Stimulated activated CD4-positive, alpha-beta T cell treated with anti-CD3 and anti-CD28 coated beads, Interleukin-1b, Interleukin-23, amount 100 ng/mL, for 1 hour (primary cell): ENCODE measurements at places on chromosomes 13 and 19.

DNA sequence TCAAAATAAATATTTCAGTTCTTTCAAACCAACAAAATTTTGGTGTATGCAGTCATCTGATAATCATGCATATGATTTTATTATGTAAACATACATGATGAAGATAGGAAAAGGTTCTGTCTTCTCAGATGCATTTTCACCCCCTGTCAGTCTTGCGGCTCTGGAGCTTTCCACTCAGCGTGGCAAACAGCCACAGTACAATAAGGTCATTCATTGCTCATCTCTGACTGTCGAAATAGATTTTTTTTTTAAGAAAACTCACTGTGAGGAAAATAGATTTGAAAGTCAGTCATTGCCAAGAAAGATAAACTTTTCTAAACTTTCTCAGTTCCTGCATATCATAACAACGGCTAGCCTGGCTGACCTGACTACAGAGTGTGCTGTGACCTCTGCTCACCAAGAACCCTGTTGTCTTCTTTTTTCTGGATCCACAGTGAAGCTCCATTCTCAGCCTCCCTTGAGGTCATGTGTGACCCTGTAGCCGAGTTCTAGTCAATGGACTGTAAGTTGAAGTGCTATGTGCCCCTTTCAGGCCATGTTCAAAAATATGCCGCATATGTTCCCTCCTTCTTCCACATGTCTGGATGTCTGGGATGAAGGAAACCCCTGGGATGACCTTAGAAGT lies 519.6 kb downstream of the KLF5 start:
- no peak for DNase-seq

DNA sequence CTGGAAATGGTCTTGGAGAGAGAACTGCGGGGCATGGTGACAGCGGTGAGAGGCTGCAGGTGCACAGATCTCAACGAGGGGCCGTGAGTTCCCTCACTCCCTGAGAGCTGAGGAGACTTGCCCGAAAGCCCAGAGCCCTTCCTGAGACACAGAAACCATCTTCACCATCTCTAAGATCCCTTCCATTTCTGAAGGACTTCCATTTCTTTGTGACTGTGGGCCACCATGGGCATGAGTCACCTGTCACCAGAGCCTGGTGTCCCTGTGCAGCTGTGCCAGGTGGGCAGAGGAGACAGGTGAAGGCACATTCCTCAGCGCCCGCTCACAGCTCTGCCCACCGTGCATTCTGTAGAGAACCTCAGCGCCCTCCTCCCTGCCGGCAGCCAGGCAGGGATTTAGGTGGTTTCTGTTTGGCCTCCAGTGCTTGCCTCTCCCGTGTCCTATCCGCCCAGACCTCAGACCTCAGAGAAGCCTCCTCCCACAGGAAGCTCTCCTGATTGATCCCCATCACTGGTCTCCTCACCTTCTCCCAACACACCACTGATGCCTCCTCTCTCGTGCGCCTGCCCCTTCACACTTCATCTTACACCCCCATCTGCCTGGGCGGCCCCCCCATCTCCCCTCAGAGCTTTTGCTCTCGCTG lies 24.2 kb downstream of the SH3GL1 start:
- no peak for DNase-seq

DNA sequence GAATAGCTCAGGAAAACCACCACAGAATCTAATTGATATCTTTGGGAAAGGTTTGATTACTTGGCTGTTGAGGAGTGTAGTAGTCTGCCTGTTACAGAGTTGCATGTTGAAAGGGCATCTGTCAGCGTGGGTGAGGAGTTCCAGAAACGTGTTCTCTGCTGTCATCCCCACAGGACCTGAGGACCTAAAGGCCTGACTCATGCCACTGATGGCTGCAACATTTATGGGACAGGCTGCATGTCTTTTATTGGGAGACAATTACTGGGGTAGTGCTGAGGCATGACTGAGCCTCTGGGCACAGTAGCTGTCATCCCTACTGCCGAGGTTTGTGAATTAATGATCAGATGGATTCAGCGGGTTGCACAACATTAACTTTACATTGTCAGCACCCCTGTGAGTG lies 525.9 kb downstream of the GPC6 start:
- no peak for DNase-seq

DNA sequence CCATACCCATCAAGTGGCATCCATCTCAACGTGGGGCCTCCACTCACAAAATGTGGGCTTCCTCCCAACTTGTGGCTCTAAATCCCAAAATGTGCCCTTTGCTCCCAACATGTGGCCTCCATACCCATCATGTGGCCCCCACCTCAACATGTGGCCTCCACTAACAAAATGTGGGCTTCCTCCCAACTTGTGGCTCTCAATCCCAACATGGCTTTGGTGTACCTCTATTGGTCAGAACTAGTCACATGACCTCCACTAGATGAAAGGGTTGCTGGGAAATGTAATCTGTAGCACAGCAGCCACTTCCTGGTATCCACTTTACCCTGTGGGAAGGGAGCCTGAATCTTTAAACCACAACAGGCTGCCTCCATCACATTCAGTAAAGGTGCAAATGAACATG lies 10.1 kb upstream of the ACER1 start:
- no peak for DNase-seq

- no peak for DNase-seq
Observed at GRCh38 chr13:112465251-112466131, 89.3 kb downstream of the SPACA7 start.

GRCh38 chr13:75843991-75844390 lies 207.9 kb downstream of the LMO7 start:
- no peak for DNase-seq

- DNase-seq = no peak
Observed at GRCh38 chr19:42942187-42942789, 5.3 kb upstream of the PSG7 start.

DNA sequence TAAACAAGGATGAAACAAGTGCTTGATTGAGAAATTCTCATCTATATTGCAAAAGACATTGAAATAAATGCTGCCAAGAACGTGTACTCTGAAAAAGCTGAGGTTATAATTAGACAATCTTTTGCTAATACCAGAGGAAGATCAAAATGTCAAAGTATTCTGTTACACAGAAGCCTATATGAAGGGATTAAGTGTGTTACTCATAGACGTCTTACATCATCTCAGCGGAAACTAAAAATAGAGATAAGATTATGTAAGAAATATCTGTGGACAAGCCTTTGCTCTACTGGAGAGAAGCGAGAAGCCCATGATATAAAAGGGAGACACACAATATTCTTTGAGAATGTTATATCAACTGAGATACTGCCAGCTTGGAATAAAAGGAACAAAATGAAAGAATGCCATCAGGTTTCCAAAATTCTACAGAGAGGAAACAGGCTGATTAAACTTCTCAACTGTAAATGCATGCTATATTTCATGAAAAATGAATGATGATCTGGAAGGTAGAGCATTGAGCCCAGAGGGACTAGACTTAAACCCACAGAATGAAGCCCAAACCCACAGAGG lies 699.0 kb downstream of the GPC5 start:
- DNase-seq = no peak

DNA sequence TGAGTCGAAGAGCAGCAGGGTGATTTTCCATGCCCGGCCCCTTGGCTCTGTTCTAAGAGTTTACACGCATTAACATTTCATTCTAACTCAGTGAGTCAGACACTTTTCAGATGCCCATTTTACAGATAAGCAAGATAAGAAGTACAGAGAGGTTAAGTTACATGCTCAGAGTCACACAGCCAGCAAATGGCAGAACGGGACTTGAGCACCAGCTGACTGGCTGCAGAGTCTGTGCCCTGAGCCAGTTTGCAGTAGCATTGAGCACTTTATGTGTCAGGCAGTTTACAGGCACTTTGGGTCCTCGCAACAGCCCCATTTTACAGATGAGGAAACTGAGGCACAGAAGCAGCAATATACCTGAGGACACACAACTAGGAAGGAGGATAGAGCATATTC lies 19.0 kb downstream of the CCDC8 start:
- no peak for DNase-seq
